ENCODE measurements at places on chromosomes 1 and 21. TPM values are rescaled to one million over a fixed set of nuclear protein-coding genes. Genes with fewer than 3 reads are reported as not detected.

APOBEC4 gene
- total RNA-seq = not detected

TMEM53 gene
- total RNA-seq = 6.6 TPM

DCST2 gene
- total RNA-seq = 0.75 TPM

COL16A1 gene
- 90.7 TPM for total RNA-seq

LCK gene
- not detected for total RNA-seq

TRIM45 gene
- 6.3 TPM for total RNA-seq

NMNAT2 gene
- 2.2 TPM for total RNA-seq

MFN2 gene
- 64.6 TPM for total RNA-seq

UFC1 gene
- 98.2 TPM for total RNA-seq

PTBP2 gene
- total RNA-seq = 26.1 TPM

WNT9A gene
- total RNA-seq = 4.9 TPM

NHLH1 gene
- 0.31 TPM for total RNA-seq

DPT gene
- 1.1 TPM for total RNA-seq

CNKSR1 gene
- 1.1 TPM for total RNA-seq

LAMC2 gene
- total RNA-seq = 3.5 TPM

FMN2 gene
- total RNA-seq = 9.3 TPM

DTL gene
- 6.7 TPM for total RNA-seq

CELA3A gene
- not detected for total RNA-seq

C1orf94 gene
- total RNA-seq = not detected

MYCL gene
- not detected for total RNA-seq

HEYL gene
- 1.4 TPM for total RNA-seq

IL19 gene
- not detected for total RNA-seq

TSSK3 gene
- total RNA-seq = 3.5 TPM

PEX10 gene
- total RNA-seq = 25.6 TPM

TNFRSF8 gene
- total RNA-seq = not detected

NBPF15 gene
- 70.1 TPM for total RNA-seq

MYOM3 gene
- total RNA-seq = not detected

RORC gene
- not detected for total RNA-seq

C1orf185 gene
- not detected for total RNA-seq

HSF2BP gene
- 3.4 TPM for total RNA-seq

BRINP2 gene
- total RNA-seq = not detected

WLS gene
- total RNA-seq = 334 TPM

OR2T34 gene
- not detected for total RNA-seq

NPL gene
- total RNA-seq = 4.2 TPM

PFKFB2 gene
- total RNA-seq = 15.8 TPM

BEND5 gene
- total RNA-seq = 1.5 TPM

DRAXIN gene
- total RNA-seq = 0.10 TPM

CFAP141 gene
- total RNA-seq = not detected

OXCT2 gene
- not detected for total RNA-seq

TCHHL1 gene
- not detected for total RNA-seq

RGS8 gene
- total RNA-seq = not detected
